Lower leg skin (tissue), 4 donors: ENCODE measurements at places on chromosomes 13 and 19.

DNA sequence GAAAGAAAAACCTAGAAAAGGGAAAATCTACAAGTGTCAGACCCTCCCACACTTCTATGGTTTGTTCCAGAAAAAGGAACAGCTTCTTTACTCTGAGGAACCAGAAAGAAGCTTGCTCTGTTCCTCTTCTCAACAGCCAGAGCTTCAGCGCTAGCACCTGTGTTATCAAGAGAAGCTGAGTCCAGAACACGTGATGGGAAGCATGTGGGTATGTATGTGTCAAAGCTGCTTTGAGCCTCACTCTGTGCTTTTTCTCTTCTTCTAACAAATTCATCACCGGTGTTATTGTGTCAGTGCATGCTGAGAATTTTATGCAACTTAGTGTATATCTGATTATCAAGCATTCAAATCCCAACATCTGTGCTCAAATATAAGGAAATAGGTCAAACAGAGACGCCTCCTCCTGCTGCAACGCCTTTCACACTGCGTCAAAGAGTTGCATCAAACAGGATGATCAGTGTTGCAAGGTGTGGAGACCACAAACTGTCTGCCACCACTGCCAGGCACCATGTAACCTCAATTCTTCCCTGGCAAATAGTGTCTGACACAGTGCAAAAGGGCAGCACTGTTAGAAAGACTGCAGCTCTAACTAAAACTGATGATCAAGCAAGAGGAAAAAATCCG is 83.9 kb downstream of the LRRC63 start:
- DNase-seq, result no peak

DNA sequence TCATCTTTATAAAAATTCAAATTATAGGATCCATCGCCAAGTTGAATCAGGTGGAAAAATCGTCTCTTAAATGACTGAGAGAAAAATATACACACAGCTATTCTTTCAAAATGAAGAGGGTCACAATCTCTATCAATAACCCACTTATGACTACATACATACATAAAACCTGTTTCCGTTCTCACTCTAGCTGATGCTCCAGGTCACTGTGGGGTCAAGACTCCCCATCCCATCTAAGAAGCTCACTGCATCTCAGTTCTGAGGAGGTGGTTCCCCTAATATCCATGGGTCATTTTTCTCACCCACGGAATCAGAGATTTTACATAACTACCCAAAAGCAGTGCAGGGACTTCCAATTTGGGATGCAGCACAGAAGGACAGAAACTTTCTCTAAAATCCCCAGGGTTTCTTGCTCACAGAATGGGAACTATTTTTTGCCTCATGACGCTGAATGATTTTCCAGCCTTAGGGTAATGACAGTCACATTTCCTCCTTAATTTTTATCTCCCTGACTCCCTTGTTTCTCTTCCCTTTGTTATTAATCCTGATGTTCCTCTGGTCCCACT is 56.8 kb downstream of the DOCK9 start:
- DNase-seq, result no peak

- DNase-seq, result no peak
Measured at GRCh38 chr13:30061217-30061616, 210.8 kb upstream of the UBL3 start.

DNA sequence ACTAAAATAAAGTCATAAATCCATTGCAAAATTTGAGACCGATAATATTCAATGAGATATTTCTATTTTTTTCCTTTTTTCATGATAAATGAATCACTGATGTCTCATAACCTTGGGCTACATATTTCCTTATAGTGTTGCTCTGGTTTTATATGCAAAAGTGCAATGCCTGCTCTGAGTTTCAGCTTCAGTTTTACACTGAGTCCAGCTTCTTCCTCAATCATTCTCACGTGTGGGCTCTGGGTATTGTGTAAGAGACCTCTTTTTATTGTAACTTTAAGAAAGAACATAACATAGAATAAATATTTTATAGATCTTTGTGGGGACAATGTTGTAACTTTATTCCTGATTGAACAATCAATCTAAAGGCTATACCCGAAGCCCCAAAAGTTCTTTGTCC is 280.2 kb upstream of the EDNRB start:
- no peak for DNase-seq

GRCh38 chr13:100089465-100090032 is 656 bp downstream of the PCCA start:
- no peak for DNase-seq

DNA sequence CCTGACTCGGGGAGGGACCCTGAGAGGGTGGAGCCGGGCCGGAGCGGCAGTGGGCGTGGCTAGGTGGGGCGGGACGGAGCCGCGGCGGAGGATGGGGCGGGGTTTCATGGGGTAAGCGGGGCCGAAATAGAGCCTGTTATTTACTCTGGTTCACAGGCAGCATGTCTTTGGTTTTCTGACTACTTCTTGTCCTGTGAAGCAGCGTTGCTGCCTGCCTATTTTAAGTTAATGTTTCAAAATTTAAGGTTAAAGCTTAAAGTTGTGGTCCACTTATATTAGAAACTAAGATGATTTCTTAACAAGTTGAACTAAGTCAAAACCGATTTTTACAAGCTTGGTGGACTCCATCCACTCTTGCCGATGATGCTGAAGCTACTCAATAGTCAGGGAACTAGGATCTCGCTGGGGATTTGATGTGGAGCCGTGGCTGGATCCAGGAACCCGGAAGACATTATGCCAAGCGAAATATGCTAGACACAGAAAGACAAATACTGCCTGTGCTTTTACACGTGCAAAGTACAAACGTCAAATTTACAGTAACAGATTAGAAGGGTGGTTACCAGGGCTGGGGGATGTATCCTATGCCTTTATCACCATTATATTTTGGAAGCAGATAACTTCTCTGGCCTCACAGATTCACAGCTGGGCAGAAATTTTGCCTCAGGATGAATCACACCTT is 433 bp upstream of the ZNF616 start:
- peak; percentile 100 for DNase-seq

DNA sequence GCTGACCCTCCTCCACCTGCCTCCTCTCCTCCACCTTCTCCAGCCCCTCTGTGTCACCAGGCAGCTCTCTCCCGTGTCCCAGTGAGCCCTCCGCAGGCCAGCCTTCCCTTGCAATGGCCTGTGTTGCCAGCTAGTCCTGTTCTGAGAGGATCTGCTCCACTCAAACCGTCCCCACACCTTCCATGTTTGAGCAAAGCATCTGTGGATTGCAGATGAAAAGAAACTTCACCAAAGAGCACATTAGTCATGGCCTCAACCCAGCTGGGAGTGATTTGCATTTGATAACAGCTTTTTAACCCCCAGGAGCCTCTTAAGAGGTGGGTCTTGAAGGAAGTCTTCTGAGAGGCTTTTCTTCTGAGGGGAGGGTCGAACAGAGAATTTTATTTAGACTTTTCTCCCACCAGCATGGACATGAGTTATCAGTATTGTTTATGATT is 72.8 kb downstream of the COL4A2 start:
- no peak for DNase-seq

DNA sequence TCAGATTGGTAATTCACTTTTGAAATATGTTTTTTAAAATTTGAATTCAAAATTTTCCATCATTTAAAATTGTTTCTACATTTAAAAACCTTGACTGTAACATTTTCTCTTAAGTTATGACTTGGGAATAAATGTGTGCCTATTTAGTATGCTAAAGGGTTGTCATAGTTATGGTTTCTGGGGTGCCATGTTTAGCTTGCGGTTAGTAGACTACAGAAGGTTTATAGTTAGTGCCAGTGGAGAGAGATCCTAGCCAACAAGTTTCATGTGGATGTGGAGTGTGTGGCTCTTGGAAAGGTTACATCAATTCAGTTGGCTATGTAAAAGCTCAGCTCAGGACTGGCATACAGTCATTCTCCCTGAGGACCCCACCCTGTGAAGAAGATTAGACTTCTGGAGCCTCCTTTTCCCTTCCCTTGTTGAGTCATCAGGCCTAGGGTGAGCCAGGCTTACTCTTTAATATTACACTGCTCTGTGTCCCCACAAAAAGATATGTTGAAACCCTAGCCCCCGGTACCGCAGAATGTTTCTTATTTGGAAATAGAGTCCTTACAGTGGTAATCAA is 20.4 kb downstream of the LMO7 start:
- DNase-seq, result no peak

DNA sequence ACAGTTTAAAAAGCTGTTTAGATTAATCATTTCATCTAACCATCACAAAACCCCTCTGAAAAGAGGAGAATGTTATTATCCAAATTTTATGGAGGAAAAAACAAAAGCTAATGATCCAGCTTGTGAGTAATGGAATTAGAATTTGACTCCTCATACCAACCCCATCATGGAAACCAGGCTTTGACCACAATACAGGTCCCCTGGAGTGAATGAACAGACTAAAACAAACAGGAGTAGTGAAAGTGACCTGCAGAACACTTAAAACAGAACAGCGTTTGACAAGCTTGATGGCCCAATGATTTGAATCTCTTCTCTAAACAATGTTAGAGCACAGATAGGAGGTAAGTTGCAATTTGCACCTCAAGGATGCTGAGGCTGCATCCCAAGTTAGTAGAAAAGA is 230.0 kb downstream of the DCT start:
- DNase-seq, result no peak

DNA sequence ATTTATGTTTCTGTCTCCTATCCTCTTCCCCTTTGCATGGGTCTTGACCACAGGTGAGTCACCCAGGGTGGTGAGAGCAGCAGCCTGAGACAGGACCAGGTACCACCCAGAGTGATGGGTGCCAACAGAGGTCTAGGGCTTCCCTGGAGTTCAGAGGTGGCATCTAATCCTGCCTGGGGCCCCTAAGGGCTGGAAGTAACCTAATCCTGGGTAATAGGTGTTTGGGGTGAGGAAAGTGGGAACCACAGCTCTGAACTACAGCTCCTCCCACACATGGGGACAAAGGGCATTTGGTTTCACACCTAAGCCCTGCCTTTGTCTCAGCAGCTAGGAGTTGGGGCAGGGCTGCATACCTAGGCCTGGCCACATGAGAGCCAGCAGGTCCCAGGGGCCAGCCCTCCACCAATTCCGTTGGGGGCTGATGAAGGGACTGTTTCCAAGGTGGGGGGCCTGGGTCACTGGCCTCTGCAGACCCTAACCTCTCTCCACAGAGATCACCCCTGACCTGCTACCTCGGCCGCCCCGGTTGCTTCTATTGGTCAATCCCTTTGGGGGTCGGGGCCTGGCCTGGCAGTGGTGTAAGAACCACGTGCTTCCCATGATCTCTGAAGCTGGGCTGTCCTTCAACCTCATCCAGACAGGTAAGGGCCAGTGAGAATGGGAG is 8.0 kb downstream of the SPHK2 start:
- DNase-seq, result no peak

GRCh38 chr13:27375686-27376326 is 48.6 kb upstream of the GTF3A start:
- DNase-seq, result peak; percentile 91

DNA sequence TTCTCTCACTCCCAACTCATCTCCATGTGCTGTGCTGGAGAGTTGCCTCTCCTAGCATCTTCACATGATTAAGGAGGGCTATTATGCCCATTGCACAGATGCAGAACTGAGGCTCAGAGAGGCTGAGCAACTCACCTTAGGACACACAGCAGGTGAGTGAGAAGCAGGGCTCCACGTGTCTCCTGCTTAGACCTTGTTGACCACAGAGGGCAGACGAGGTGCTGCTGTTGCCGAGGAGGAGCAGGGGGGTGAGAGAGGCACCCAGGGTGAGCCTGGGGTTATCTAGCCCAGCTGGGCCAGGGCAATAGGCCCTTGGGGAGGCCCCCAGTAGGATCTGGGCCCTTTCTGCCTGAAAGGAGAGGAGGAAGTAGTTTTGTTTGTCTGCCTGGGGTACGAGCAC is 2.4 kb upstream of the HSH2D start:
- DNase-seq, result no peak

GRCh38 chr19:55686311-55687050 is 11.5 kb downstream of the EPN1 start:
- DNase-seq, result no peak

GRCh38 chr19:31670931-31671330 is 321.7 kb upstream of the TSHZ3 start:
- no peak for DNase-seq

DNA sequence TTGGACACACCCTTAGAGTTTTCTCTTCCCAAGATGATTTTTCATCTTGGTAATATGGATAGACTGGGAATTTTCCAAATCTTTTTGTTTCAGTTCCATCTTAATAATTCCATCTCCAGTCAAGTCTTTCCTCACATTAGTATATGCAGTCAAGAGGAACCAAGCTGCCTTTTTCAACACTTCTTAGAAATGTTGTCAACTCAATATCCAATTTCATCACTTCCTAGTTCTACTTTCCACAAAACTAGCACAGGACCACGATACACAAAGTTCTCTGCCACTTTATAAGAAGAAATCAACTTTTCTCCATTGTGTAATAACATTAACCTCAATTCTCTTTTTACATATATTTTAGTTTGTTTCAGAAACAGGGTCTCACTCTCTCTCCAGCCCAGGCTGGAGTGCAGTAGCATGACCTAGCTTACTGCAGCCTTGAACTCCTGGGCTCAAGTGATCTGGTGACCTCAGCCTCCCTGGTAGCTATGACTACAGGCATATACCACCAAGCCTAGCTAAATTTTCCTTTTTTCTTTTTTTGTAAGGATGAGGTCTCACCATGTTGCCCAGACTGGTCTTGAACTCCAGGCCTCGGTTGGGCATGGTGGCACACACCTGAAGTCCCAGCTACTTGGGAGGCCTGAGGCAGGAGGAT is 15.5 kb downstream of the ZNF443 start:
- DNase-seq, result no peak

GRCh38 chr19:57334191-57334590 is 13.9 kb downstream of the ZNF543 start:
- DNase-seq, result no peak

DNA sequence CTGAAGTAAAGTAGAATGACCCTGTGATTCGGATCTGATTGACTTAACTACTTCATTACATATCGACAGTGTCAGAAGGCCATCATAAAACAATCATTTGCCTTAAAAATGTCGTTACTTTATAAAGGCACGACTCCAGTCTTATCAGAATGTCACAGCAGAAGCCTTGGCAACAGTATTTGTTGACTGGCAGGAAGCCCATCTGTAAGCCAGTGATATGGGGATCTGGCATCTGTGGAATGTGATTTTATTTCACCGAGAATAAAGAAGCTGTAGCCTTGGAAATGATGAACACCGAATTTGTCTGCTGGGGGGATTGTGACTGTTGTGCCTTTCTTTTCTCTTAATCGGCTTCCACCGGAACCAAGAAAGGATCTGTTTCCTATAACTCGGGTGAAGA is 362.5 kb downstream of the TDRD3 start:
- DNase-seq, result no peak

- DNase-seq, result no peak
Measured at GRCh38 chr19:16340092-16340491, 15.5 kb downstream of the KLF2 start.
